ENCODE measurements at places on chromosomes 5 and 9.

GRCh38 chr5:17001428-17001827, 65.3 kb upstream of the MYO10 start:
- DNase-seq: no peak

GRCh38 chr9:7245976-7246580, 488.3 kb downstream of the KDM4C start:
- DNase-seq: no peak

GRCh38 chr9:89274838-89275237, 36.2 kb upstream of the CKS2 start:
- no peak for DNase-seq

DNA sequence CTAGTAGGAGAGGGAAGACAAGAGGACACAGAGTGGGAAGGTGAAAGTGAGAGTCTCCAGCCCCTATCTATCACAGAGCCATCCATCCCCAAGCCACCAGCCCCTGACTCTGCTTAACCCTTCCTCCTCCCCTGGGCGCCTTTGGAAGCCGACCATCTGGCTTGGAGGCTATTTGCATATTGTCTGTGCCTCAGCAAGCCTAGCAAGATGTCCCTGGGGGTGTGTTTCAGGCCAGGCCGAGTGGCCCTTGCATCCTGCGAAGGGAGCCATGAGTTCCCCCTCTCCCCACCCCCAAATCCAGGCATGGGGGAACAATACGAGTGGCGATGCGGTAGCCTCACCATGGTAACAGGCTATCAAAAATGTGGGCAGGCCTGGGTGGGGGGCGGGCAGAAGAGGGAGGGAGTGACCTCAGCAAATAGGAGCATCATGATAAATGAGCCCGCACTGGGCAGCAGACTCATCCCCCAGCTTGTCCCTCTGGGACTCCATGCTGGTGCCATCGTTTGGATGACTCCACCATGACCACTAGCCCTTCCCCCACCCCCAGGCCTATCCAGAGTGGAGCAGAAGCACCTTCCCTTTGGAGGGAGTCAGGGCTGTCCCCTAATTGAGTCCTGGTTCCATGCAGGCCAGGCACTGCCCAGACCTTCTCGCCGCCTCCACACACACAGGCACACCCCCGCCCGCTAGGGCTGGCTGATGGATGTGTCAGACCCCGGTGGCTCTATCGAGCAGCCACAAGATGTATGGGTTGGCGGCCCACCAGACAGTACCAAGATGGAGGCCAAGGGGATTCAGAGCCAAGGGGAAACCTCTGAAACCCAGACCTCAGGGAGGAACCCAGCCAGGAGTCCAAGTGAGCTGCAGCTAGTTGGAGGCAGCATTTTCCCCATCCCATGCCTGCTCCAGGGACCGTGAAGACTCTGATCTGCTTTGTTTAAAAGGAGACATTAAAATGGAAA, 14.6 kb downstream of the URM1 start:
- DNase-seq: no peak

DNA sequence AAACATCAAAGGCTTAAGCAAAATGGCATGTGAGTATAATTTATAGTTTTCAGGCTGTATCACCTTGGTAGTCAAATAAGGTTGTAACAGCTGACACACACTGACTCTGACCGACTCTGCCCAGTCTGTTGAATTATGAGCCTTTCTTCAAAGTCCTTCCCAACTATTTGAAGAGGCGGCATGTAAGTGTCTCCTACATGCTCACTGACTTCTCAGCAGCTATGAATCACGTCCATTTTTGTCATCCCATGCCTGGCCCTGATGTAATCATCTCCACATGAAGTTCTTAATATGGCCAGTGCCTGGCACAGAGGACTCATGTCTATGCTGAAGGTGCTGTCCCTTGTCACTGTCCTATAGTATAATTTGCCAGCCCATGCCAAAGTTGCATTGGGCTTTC, 5.1 kb upstream of the PTBP3 start:
- no peak for DNase-seq

- DNase-seq: no peak
Observed at GRCh38 chr5:6469836-6470235, 21.2 kb downstream of the UBE2QL1 start.

DNA sequence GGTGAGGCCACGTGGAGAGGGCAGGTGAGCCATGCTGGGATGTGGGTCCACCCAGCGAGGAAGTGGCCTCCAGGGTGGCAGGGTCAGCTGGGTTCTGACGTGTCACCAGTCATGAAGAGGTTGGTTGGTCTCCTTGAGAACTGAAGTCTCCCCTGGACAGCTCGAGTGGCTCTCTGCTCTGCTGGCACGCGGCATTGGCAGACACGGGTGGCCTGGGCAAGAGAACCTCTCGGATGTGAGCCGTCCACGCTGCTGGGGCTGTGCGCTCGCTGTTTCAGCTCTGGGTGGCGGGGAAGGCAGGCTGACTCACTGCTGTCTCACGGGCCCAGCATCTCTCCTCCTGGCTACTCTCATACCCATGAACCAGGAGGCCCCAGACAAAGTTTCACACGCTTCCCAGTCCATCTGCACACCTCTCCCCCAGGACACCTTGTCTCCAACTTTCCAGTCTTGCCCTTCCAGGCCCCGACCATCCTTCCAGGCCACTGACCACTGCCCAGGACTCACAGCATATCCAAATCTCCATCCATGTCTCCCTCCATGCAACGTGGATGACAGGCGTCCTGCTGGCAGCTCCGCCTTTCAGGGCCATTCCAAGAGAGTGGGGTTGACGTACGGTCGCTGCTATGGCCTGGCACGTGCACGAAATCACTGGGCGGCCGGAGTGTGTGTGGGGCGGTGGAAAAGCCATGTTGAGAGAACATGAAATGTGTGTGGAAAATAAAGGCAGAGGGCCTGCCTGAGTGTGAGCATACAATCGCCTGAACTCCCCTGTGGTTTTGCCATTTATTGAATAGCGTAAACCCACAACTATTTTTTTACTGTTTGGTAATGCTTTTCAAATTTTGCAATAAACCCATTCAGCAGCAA, 145.0 kb upstream of the COL5A1 start:
- DNase-seq: no peak

DNA sequence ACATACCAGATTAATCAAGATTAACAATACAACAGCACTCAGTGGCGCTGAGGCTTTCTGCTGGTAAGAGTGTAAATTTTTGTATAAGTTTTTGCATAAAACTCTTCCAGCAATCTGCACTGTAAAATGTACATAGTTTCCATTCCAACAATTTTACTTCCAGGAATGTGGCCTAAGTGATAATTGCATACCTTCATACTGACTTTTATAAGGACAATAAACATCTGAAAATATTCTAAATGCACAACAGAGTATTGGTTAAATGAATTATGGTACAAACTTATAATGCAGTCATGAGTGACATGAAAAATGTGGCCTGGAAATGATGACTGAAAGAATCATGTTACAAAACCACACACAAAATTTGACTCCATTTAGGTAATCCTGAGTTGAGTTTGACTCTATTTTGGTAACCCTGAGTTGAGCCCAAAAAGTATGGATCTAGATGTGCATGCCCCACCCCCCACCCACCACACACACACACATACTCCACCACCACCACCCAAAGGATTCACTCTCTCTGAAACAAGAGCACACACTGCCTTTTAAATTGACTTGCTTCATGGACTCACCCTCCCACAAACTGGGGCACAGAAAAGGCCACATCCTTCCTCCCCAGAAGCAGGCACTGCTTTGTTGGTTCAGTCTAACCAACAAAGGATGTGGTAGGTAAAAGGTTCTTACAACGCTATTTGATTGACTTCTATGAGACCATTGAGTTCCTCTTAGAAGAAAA, 137.6 kb downstream of the SUSD1 start:
- DNase-seq: peak; percentile 40

- no peak for DNase-seq
Observed at GRCh38 chr5:169811023-169811422, 169.3 kb downstream of the INSYN2B start.

- no peak for DNase-seq
Observed at GRCh38 chr9:16794103-16794502, 76.4 kb downstream of the BNC2 start.

DNA sequence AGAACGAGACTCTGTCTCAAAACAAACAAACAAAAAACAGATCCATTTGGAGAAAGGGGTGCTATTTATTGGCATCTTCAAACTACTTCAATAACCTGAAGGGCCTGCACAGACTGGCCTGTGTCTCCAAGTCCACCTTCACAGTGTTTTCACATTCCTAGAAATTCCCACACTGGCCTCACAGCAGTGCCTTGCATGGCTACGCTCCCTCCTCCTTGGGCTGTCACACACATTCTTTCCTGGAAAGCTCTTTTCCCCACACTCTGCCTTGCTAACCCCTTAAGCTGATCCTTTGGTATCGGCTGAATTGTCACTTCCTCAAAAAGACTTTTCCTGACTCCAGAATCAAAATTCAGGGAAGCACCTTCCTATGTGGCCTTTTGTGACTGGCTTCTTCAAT, 19.8 kb downstream of the FAM151B start:
- DNase-seq: no peak

DNA sequence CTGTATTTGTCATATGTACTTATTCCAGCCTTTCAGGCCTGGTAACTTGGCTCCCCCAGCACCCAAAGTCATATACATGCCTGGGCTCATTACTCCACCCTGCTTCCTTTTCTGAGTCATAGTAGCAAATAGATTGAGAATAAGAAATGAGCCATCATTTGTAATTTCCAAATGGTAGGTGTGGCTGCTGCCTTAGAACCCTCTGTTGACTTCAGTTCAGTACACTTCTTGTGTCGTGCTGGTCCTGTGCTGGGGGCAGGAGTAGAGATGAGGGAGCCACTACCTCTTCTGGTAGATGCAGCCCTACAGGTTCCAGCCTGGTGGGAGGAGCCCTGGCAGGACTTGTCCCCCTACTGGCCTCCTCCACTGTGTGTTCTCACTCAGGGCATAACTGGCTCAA, 11.1 kb downstream of the GM2A start:
- no peak for DNase-seq

GRCh38 chr5:73694089-73694488, 68.1 kb downstream of the ARHGEF28 start:
- no peak for DNase-seq

- DNase-seq: no peak
Observed at GRCh38 chr9:110282018-110282738, 25.9 kb upstream of the TXN start.

DNA sequence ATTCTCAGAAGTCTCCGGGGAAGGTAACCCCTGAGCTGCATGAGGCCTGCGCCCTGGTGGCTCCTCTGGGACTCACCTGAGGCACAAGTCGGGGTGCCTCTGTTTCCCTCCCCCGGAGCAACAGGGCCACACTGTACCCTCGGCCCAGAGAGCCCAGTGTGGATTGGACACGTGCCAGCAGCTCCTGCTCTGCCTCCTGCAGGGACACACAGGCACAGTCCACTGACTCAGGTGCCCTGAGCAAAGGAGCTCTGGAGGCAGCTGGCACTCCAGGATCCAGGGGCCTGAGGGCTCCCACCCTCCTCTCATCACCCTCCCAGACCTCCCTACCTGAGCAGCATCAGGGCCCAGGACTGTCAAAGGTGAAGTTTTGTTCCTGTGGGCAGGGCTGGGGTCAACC, 29.5 kb downstream of the SLC35A4 start:
- no peak for DNase-seq

- no peak for DNase-seq
Observed at GRCh38 chr5:152271420-152271819, 133.7 kb downstream of the NMUR2 start.

DNA sequence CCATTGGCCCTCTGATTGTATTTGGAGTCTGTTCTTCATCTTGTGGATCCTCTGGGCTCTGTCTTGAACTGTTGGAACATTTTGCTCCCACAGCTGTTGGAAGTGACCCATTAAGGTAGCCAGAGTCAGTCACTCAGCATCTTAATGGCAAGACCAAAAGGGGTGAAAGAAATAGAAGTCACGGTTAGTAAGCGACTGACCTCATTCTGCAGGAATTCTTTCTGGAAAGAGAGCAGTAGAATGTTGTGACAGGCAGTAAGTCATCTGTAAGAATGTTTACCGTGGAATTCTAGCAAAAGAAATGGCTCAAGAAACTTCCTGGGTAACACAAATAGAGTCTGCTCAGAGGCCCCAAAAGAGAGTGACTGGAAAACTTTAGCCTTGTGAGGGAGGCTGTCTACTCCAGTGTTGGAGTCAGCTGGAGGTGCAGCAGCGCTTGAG, 28.6 kb upstream of the TNC start:
- no peak for DNase-seq

DNA sequence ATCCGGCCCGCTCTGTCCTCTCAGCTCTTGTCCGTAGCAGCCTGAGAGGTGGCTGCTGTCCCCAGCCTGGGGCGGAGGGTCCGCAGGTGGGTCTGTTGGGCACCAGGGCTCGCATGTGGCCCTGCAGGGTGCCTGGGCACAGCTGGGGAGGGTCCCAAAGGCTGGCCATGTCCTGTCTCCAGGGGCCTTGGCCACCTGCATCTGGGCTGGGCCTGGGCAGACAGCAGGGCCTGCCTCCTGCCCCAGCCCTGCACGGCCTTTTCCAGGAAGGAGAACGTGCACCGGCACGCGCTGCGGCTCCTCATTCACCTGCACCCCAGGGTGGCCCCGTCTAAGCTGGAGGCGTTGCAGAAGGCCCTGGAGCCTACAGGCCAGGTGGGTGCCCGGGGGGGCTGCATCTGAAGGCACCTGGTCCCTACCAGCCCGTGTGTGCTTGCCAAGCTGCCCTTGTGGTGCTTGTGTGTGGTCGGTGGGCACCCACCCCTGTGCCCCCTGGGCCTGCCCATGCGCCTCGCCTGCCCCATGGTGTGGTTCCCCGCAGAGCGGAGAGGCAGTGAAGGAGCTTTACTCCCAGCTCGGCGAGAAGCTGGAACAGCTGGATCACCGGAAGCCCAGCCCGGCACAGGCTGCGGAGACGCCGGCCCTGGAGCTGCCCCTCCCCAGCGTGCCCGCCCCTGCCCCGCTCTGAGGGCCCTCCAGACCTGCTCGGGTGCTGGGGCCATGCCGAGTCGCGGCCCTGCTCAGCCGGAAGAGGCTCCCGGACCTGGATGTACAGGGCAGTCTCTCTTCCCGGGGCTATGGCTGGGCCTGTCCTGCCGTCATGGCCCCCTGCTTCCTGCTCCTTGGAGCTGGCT, 5.1 kb upstream of the TOR4A start:
- no peak for DNase-seq

DNA sequence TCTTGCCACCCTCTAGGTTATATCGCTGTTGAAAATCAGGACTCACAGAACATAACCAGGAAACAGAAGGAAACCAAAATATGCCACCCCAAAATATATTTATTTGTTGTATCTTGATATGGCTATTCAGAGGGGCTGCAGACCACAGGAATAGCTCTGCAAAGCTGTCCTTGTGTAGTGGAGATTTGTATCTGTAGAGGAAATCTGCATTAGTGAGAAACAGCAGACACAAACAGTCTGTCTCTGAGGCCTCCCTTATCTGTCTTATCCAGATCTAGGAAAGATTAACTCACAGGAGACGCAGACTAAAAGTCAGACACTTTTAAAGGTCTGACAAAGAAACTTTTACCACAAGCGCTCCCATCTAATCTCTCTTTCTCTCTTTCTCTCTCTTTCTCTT, 54.1 kb upstream of the CEMIP2 start:
- DNase-seq: no peak

Data from activated gamma-delta T cell treated with anti-CD3 and anti-CD28 coated beads, Interleukin-2, amount 50 U/mL, for 16 hours (primary cell).